CD4-positive, alpha-beta T cell treated with Interferon gamma for 1 hour (primary cell): ENCODE measurements at places on chromosomes 5 and 9.

- no peak for DNase-seq
Observed at GRCh38 chr5:81922854-81923279, 49.0 kb upstream of the ATG10 start.

GRCh38 chr9:34580358-34580757 lies 9.2 kb downstream of the CNTFR start:
- no peak for DNase-seq

DNA sequence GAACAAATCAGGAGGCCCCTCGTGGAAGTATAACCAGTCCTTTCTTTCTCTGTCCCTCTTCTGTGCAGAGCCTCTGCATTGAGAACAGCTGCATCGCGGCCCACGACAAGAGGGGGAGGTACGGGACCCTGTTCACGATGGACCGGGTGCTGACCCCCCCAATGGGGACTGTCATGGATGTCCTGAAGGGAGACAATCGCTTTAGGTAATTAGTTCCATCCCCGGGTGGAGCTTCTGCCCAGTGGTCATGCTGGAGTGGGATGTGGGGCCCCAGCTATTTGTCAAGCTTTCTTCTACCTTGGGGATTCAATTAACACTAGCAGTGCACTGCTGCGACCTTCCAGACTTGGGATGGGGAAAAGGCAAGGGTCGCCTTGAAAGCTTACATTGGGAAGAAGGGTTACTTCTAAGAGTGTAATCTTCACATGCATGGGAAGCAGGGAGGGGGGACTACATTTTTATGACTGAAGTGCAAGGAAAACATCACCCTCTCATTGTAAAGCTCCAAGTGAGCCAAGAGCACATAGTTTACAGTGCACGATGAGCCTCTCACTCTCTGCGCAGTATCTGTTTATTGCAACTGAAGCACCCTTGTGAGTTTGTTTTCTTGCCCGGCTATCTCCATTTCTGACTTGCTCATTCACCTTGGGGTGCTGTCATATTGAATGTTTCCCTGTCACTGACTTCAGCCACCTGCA lies 27.0 kb downstream of the TGFBI start:
- DNase-seq: no peak

DNA sequence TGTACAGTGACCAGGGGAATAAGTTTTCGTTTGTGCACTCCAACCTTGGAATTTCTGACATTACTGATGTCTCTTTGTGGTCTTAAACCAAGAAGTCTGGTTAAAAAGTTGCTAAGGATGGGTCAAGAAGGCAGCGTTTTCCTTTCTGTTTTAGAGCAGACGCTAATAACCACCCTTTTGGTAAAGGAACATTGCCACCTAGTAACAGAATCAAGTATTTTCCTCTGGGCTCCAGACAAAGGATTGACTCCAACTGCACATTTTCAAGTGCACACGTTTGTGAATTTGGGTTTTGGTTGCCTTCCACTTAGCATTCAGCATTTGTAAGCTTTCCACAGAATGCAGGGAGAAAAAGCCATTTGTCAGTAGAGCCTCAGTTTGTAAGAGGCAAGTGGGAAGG lies 22.2 kb upstream of the CEP78 start:
- no peak for DNase-seq

GRCh38 chr5:167633931-167634341 lies 657.5 kb upstream of the WWC1 start:
- DNase-seq: no peak

DNA sequence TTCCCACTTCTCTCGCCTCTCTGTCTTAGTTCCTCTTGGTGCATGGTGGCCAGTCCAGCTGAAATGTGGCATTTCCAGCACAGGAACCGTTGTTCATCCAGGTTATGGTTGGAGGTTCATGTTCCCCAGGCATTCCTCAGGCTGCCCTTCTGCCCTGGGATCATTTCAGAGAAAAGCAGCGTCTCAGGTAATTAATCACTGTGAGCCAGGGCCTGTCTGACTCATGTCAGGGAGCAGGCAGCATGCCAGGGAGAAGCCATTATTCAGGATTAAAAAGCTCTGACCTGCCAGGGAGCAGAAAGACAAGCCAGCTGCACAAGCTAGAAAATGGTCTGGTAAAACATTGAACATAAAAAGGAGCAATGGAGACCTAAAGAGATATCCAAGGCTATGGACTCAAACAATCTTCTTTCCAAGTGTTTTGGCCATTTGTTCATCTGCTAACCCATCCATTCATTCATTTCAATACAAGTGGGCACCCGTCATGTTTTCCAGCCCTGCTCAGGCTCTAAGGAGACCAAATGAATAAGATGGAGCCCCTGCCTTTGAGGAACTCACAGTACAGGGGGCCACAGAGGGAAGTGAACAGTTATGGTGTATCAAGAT lies 241.4 kb downstream of the DRD1 start:
- no peak for DNase-seq

- DNase-seq: no peak
Observed at GRCh38 chr5:31048282-31049270, 144.9 kb upstream of the CDH6 start.

DNA sequence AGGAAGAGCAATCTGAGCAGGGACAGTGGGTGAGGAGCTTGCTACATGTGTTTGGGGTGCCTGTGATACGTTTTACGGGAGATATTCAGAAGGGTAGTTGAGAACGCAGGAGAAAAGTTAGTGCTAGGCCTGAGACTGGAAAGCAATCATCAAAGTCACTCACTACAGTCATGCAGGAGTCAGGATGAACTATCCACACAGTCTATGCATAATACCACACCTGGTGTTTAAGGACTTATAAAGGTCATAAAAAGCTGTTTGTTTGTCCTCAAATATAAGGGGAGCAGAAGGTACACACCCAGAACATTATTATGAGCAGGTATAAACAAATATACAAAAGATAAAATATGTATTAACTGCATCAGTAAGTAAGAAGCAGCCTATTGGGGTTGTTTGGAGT lies 176.6 kb downstream of the GNA14 start:
- DNase-seq: no peak

GRCh38 chr5:34410411-34411139 lies 245.6 kb upstream of the RAI14 start:
- DNase-seq: no peak

GRCh38 chr9:5435912-5436311 lies 1.8 kb downstream of the PLGRKT start:
- no peak for DNase-seq

DNA sequence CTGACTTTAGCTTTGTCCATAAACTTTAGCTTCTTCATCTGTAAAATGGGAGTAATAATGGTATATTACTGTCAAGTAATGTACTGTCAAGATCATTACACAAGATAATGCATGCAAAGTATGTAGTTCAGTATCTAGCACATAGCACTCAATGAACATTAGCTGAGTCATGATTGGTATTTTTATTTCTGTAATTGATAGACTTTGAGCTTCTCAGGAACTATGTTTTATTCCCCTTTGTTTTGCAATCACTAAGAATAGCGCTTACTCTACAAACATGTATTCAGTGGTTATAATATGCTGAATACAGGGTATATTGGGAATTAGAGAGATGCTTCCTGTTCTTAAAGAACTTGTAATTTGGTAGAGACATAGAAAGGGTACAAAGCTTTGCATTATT lies 142.3 kb upstream of the KLF9 start:
- DNase-seq: no peak

GRCh38 chr5:150131978-150132694 lies 23.5 kb downstream of the PDGFRB start:
- DNase-seq: peak; percentile 14

DNA sequence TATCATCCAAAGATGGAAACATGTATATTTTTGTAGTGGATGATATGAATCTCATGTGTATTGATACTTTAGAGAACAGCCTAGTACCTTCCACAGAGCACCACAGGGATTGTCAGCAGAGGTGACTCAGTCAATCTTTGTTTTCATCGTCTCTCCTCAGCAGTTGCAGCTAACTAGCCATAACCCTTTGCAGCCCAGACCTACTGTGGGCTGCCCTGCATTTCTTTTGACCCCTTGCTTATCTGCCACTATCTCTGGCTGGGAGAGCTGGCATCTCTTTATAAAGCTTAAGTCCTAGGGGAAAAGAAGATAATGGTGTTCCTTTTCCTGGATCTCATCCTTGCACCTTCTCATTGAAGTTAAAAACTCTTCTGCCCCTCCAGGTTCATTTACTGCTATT lies 28.7 kb downstream of the HMGCR start:
- DNase-seq: no peak

DNA sequence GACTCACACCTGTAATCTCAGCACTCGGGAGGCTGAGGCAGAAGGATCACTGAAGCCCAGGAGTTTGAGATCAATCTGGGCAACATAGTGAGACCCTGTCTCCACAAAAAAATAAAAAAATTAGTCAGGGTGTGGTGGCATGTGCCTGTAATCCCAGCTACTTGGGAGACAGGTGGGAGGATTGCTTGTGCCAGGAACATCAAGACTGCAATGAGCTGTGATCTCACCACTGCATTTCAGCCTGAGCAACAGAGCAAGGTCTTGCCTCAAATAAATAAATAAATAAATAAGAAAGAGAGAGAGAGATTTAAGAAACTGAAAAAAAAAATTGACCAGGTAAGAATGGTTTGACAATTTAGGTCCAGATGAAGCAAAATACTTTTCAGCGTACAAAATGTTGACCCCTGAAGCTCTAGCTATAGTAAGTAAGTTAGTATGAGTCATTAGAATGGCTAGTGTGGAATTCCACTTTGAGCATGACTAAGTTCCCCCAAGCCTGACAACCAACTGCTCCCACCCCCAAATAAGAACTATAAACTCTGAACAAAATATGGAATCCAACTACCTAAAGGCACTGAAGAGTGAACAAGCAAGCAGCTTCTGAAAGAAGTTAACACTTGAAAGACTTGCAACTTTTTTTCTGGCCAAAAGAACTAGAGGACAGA lies 217.8 kb upstream of the TLE4 start:
- no peak for DNase-seq

- no peak for DNase-seq
Observed at GRCh38 chr5:32909207-32909606, 198.1 kb downstream of the NPR3 start.

GRCh38 chr5:59416026-59416425 lies 477.5 kb downstream of the PDE4D start:
- no peak for DNase-seq

DNA sequence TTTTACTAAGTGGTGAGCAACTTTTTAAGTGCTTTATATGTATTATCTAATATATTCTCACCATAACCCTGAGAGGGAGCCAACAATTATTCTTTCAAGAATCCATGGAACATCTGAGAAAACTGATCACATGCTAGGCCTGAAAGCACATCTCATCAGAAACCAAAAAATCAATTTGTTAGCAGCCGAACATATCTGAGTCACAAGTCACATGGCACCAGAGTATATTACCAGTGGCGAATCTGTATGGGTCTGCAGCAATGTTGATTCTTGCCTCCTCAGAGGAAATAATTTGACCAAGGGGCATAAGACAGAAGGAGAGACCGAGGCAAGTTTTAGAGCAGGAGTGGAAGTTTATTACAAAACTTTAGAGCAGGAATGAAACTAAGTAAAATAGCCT lies 25.3 kb upstream of the SIL1 start:
- no peak for DNase-seq

DNA sequence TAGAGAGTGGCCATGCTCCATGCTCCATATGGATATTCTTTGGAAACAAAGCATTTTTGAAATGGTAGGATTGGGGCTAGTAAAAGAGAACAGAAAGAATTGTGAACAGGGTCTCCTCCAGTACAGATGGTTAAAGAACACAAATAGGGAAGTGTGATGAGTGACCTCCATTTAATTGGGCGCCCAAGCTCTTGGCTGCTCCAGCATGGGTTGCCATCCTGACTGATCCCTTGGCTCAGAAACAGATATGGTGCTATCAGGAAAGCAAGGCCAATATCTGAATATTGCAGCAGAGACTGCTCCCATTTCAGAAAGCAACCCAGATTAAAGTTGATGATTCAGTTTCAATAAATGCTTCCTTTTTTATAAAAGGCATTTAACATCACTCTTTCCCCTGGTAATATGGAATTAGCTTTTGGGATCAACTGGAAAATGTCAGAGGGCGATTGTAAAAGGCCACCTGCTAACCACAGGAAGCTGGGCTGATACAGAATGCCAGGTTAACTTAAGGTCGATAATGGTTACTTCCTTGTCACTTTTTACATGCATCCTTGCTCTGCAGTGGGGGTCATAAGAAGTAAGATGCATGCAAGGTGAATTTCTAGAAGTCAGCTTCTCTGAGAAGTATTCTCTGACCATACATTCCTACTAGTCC lies 52.9 kb downstream of the TMC1 start:
- no peak for DNase-seq

GRCh38 chr9:86093788-86094555 lies 5.4 kb downstream of the GOLM1 start:
- DNase-seq: no peak

- no peak for DNase-seq
Observed at GRCh38 chr5:42604171-42604711, 152.4 kb upstream of the CCDC152 start.

DNA sequence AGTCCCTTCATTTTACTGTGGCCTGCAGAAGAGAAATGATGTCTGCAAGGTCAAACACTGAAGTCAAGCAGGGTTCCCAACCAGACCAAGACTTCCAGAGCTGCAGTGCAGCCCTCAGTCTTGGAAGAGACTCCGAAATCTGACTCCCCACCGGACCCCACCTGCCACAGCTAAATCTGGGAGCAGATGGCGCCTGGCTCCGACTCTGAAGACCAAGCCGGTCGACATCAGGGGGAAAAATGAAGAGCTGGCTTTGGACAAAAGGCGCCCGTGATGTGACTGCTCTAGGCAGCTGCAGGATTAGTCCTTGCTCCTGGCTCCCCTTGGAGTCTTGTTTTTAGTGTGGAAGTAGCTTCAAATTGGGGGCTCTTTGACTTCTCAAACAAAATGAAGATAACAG lies 72.4 kb upstream of the ZNF622 start:
- DNase-seq: no peak

DNA sequence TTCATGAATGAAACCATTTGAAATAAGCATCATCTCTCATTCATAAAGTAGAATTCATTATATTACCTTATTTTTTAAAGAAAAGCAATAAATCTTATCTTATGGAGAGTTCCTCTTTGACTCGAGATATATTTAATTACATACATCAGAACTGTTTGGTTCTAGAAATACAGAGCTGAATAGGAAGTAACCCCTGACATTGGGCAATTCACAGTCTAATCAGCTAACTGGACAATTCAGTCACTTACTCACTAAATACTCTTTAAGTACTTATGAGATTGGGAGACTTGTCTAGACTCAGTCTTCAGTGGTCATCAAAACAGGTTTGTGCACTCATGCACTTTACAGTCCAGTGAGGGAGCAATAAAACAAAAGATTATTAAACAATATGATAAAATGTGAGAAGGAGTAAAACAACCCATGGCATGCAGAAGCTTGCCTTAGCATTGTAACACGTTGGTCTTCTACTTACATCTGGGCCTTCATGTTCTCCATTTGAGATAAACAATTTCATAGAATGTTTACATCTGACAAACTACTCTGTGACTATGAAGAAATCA lies 11.5 kb upstream of the FBXO38 start:
- no peak for DNase-seq

- no peak for DNase-seq
Observed at GRCh38 chr9:99666571-99666970, 155.1 kb upstream of the NR4A3 start.

GRCh38 chr5:82642313-82642712 lies 364.2 kb upstream of the RPS23 start:
- no peak for DNase-seq

GRCh38 chr5:96439477-96440184 lies 6.6 kb upstream of the PCSK1 start:
- DNase-seq: no peak

- DNase-seq: no peak
Observed at GRCh38 chr9:133812077-133812868, 74.1 kb upstream of the SARDH start.

- DNase-seq: no peak
Observed at GRCh38 chr9:17881371-17881770, 302.5 kb downstream of the SH3GL2 start.
